ENCODE measurements at places on chromosomes 5 and 9.

DNA sequence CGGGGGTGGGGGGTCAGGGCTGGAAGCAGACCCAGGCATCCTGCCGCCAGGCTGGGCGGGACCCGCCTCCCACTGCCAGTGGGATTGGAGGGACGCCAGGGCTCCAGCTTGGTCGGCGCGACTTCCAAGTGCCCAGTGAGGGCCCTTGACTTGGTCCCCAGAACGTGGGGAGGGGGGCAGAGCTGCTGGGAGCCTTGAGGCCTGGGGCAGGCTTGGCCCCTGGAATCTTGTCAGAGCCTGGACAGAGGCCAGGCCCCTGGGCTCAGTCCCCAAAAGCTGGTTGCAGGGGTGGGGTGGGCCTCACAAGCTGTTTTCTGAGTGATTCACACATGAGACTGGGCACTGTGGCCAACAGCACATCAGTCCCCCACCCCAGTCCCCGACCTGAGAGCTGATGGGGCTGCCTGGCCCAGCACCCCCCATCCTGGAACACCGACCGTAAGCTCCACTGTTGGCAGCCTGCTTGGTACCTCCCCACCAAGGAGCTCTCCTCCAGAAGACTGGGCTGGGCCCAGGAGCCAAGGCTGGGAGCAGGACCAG, 526 bp downstream of the CLIC3 start:
- no peak for DNase-seq

DNA sequence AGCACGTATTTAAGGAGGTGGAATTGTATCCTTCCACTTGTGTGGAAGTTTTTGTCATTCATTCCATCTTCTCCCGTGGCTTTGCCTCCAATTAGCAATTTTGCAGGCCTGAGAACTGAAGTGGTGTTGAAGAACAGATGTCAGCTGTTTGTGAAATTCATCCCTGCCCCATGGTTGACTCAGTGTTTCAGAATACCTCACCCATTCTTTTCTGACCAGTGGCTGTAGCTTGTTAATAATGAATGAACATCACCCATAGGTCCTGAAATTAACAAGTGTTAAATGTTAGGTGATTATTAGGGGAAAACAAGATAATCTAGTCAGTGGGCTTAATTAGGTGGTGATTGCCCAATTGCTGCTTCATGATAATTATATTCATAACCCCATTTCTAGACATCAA, 11.7 kb downstream of the ZNF462 start:
- DNase-seq: no peak

DNA sequence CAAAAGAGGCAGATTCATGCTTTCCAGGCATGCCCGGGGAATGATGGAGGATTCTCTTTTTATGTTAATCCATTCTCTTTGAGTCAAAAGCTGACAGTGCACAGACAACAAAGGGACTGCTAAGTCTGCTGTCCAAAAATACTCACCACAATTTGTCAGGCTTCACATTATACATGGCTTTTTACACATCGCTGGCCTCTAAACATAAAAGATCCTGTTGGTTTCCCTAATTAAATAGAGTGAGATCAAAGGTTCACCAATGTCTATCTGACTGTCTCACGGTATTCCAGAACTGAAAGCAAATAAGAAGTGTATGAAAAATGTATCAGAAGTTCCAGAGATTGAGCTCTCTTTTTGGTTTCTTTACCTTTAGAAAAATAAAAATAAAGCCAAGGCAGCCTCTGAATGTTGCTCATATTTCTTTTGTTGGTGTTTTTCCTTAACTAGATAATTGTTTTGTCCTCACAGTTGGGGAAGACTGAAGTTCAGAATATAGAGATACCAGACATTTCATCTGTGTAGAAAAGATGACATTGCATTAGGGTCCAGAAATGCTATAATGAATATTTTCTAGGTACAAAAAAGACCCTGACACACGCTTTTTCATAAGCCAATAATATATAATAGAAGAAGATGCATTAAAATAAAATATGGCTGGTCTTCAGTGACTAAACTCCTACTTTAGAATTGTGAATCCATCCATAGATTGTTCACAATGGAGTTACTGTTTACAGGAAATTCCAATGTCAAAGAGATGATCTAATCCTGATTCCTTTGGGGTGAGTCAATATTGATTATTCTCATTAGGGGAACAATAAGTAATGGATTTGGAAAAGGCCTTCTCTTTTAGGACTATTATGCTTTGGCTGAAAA, 688.2 kb upstream of the CDH6 start:
- DNase-seq: no peak

- no peak for DNase-seq
Measured at GRCh38 chr5:122704247-122705036, 70.4 kb upstream of the SNX2 start.

GRCh38 chr5:140111859-140112551, 1.9 kb upstream of the PURA start:
- DNase-seq: no peak

GRCh38 chr9:4324513-4324912, 24.6 kb upstream of the GLIS3 start:
- no peak for DNase-seq

GRCh38 chr5:110896901-110897300, 158.1 kb downstream of the SLC25A46 start:
- DNase-seq: no peak

- no peak for DNase-seq
Measured at GRCh38 chr9:89886281-89886700, 281.5 kb downstream of the GADD45G start.

DNA sequence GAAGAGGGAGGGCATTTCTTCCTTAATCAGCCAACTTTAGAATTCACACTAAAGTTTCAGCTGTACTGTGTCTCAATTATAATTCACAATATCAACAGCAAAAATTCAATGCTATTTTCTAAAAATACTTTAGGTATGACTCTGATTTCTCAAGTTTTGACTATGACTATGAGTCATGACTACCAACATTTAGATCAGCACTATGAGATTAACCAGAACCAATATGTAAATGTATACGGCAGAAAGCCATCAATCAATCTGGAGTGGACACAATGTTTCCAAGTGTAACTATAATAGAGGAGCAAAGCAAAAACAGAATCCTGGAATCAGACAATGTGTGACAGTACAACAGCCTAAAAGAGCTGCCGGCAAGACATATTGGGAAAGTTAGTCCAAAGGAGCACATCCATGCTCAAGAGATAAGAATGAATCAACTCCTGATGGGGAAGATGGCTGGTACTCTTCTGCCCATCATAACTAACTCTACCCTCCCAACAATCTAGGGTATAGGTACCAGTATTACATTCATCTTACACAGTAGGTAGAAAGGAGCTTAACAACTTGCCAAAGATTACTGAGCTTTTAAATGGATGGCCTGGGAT, 294.4 kb downstream of the SEMA5A start:
- no peak for DNase-seq

DNA sequence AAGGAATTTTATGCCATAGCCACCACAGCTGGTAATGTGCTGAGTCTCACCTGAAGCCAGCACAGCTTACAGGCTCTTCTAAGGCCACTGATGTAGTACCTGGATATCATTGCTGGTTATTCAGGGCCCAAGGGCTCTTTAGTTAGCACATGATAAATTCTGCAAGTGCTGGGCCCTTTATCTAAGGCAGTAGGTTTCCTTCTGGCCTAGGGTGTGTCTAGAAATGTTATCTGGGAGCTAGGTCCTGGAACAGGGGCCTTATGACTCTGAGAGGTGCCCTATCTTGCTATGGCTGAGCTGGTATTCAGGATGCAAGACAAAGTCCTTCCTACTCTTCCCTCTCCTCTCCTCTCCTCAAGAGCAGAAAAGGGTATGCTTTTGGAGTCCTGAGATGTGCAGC, 1424.5 kb upstream of the NUDT12 start:
- DNase-seq: no peak

DNA sequence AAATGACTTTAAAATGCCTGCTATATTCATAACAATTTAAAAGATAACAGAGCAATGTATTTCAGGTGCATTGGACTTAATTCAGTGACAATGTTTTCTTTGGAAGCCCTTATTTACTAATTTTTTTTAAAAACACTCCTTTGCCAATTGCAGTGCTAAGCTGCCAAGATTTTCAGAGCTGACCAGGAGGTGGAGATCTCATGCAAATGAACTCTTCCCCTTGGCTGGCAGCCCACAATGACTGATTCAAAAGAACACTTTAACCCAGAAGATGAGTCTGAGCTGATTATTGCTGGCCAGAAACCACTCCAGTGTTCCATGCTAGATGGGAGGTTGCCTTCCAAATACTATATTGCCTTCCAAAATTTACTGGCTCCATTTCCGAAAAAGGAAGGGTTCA, 128.3 kb upstream of the CCNH start:
- no peak for DNase-seq

GRCh38 chr9:36049408-36049807, 12.7 kb downstream of the RECK start:
- DNase-seq: no peak

DNA sequence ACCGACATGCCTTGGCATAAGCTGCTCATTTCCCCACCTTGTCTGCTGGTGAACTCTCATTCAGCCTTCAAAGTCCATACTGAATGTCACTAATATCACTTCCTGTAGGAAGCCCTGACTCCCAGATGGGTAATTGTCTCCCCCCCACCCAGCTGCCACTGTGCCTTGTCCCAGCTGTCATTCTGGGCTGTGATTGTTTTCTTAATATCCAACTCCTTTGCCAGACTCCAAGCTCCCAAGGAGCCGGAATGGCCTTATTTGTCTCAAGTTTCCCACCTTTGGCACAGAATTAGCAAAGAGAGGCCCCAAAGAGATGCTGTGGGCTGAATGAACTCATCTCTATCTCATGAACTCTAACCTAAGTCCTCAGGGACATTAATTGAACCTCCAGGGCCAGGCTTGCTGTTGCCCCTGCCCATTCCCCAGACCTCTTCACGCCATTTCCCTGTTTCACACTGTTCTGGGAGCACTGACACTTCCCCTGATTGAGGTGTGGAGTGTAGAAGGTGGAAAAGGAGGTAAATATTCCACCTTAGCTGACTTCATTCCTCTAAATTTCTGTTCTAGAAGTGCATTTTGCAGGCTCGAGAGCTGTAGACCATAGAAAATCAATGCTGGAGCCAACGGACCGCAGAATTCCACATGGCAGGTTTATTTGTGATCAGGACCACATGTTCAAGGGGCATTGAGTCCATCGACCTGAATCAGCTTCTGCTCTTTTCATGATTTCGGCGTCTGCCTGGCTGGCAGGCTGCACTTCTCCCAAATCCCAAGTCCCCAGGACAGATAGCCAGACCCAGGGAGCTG, 4.9 kb upstream of the SH3PXD2B start:
- peak; percentile 47 for DNase-seq

GRCh38 chr5:97400537-97400936, 217.5 kb upstream of the RIOK2 start:
- DNase-seq: no peak

GRCh38 chr5:81209386-81209785, 23.7 kb upstream of the CKMT2 start:
- DNase-seq: no peak

DNA sequence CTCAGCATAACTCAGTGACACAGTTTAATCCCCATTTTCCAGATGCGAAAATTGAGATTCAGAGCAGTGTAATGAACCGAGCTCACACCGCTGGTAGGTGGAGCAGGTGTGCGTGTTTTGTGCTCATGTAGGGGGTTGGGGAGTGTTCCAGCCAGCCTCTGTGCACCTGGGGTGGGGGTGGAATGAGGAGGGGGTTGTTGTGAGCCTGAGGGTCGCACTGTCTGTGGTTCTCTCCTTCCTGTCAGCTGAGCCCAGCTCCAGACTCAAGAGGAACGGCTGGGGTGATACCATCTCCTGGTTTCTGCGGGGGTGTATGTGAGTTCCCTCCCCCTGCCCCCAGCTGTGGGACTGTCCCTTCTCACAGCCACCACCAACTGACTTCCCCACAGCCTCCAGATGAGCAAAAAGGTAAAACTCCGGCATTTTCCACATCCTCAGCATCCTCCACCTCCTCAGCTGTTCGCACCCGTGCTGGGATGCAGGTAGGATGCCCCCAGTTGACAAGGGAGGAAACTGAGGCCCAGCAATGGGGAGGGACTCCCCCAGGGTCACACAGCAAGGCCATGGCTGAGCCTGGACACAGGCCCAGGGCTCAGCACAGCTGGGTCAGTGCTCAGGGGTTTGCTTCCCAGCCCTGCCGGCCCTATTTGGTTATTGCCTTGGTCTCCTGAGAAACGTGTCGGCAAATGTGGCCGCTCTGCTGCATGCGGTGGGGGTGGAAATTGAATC, 2.1 kb downstream of the SH2D3C start:
- peak; percentile 59 for DNase-seq
